ENCODE measurements at places on chromosomes 5 and 9. TPM values are rescaled to one million over a fixed set of nuclear protein-coding genes. Genes with fewer than 3 reads are reported as not detected.

The MEIKIN gene
- polyA plus RNA-seq: not detected

The IL13 gene
- not detected for polyA plus RNA-seq

The TMEM203 gene
- polyA plus RNA-seq: 22.8 TPM

The CENPK gene
- 0.56 TPM for polyA plus RNA-seq

The SMIM23 gene
- polyA plus RNA-seq: not detected

The GABRG2 gene
- 0.16 TPM for polyA plus RNA-seq

The IGFBPL1 gene
- polyA plus RNA-seq: 0.30 TPM

The OTULINL gene
- polyA plus RNA-seq: 3.1 TPM

The FOXI1 gene
- polyA plus RNA-seq: not detected

The CXCL14 gene
- 156 TPM for polyA plus RNA-seq

The SLC6A3 gene
- not detected for polyA plus RNA-seq

The MRPL50 gene
- polyA plus RNA-seq: 7.5 TPM

The TAF1L gene
- not detected for polyA plus RNA-seq

The HTR1A gene
- not detected for polyA plus RNA-seq

The CRB2 gene
- 0.10 TPM for polyA plus RNA-seq

The RORB gene
- polyA plus RNA-seq: 0.92 TPM
